ENCODE measurements at places on chromosomes 4 and X.

DNA sequence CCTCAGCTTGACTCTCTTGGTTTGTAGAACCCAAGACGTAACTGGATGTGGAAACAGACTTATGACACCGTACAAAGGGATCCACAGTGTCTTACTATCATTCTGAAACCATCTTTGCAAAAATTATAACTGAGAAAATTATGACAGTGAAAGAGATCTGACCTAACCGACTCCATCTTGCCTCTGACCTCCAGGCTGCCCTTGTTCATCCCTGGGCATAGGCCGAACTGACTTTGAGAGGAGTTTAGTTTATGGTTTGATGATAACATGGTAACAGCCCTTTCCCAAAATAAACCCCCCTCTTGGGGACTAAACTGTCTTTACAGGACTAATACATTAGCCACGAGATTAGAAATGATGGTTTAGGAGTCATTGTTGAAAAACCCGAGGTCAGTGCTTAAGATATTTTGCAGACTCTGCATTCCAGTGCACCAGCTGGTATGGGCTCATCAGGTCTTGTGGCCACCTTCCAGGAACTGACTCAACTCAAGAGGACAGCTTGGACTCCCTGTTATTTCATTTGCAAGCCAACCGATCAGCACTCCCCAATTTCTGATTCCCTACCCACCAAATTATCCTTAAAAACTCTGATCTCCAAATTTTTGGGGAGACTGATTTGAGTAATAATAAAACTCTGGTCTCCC, 49.6 kb downstream of the CASP3 start:
- DNase-seq: peak; percentile 31

DNA sequence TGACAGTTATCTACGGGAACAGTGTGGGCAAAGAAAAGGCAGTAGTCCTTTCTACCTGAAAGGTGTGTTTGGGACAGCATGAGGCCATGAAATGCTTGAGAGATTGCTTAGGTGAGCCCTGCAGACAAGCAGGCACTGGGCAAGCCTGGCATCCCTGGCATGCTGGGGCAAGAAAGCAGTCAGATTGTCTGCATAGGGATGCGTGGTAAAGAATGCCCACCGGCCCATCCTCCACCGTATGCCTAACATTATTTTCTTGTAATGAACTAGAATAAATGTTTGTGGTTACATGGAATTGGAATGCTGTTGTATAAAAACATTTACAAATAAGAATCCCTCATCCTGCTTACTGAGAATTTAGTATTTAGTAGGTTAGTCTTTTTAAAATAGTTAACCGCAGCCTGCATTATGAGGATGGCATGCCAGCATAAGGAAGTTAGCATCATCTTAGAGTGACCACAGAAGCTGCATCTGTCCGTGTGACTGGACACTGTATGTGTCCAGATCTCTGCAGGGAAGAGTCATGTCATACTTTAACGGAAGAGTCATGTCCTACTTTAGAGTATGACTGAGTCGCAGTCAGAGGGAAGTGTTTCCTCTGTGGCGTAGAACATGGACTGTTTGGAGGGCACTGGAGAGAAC, 18.9 kb downstream of the ZBTB49 start:
- DNase-seq: no peak

GRCh38 chr4:186201535-186202230, 10.3 kb downstream of the CYP4V2 start:
- peak; percentile 42 for DNase-seq

- DNase-seq: no peak
Measured at GRCh38 chrX:77622672-77623071, 163.3 kb downstream of the ATRX start.

- DNase-seq: no peak
Measured at GRCh38 chr4:123250843-123251242, 145.8 kb upstream of the SPRY1 start.

GRCh38 chr4:89411539-89412309, 104.1 kb upstream of the GPRIN3 start:
- DNase-seq: no peak

DNA sequence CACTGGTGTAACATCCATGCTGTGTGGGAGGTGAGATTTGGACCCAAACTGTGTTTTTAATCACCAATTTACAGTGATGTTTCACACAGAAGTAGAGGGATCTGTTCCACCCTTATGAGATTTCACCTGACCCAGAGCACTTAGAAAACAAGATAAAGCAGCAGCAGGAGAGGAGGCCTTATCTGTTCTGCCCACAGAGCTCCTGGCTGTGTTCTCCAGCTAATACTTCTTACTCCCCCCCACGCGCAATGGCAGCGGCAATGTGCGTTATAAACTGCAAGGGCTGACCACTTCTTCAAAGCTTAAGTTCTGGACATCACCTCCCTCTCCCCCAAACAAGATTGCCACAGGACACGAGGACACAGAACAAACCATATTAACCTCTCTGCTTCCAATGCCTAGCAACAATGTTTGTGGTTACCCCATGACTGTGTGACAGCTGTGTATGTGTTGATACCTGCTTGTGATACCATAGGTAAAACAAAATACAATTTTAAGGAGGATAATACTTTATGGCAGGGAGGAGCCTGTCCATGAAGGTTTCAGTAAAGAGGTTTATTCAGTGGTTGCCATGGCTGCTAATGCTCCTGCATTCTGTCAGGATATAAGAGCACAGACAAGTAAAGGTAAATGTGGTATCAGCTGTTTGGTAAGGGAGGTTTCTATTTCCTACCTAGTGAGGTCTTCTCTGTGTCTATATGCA, 210.0 kb downstream of the SOWAHB start:
- no peak for DNase-seq

DNA sequence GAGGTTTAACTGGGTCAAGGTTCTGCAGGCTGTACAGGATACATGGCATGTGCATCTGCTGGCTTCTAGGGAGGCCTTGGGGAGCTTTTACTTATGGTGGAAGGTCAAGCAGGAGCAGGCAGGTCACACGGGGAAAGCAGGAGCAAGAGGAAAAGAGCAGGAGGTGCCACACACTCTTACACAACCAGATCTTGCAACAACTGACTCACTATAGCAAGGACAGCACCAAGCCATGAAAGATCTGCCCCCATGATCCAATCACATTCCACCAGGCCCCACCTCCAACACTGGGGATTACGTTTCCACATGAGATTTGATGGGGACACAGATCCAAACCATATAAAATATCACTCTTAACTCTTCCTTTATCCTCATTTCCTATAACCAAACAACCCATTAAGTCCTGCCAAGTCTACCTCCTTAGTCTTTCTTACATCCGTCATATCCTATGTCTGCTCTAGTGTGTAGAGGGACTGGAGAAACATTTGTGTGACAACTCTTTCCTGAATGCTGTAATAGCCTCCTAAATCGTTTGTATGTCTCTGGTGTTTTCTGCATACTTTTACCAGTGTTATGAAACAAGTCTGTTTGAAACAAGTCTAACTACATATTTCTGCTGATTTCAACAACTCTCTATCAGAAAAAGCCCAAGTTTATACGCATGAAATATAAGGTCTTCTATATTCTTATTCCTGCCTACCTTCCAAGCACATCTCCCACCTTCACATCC, 8.3 kb upstream of the RAP2C start:
- no peak for DNase-seq

DNA sequence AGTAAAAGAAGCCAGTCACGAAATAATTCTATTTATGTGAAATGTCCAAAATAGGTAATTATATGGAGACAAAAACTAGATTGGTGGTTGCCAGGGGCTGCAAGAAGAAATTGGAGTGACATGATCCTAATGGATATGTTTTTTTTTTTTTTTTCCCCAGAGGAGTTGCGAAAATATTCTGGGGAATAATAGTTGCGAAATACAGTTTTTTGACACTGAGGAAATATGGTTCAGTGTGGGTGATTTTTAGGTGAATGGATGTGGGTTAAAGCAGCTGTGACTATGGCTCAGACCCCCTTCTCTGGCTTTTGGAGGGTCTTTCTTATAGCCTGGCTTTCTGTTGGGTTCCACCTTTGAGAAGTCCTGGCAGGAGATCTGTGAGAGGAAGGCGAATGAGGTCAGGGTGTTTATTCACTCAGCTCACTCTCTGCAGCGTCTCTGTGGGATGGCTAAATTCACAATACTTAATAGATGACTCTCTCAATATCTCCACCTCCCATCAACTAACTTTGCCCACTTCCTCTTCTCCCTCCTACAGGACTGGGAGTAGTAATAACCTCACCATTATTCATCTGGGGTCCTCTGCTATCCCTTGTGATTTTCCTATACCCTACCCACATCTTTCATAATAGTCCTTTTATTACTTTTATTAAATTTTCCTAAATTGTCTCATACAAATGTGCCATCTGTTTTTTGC, 15.3 kb upstream of the RAB9B start:
- peak; percentile 30 for DNase-seq

DNA sequence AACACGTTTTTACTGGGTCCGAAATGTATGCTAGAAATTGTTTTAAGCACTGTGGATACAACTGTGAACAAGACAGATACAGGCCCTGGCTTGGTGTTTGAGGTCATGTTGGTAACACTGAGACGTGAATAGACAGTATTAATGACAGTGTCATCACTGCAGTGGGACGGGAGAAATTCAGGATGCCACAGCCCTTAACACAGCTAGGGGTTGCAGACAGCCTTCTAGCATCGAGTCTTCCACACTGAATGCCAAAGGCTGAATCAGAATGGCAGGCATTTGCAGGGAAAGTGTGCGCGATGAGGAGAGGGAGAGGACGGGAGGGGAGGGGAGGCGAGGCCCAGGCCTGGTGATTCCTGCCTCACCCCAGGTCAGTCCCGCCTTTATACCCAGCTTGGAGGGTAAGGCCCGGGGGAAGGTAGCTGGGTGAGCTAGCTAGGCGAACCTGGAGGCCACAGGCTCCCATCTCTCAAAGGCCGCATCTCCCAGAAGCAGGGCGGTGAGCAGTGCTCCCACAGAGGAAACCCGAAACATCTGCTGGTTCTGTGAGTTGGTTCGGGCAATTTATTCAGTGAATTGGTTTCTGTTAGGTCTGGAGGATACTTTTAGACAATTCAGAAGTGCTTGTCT, 44.1 kb upstream of the CLDN24 start:
- DNase-seq: no peak

- no peak for DNase-seq
Measured at GRCh38 chrX:122440832-122441231, 743.2 kb upstream of the GRIA3 start.

GRCh38 chr4:32061916-32062315, 1341.7 kb downstream of the PCDH7 start:
- no peak for DNase-seq

DNA sequence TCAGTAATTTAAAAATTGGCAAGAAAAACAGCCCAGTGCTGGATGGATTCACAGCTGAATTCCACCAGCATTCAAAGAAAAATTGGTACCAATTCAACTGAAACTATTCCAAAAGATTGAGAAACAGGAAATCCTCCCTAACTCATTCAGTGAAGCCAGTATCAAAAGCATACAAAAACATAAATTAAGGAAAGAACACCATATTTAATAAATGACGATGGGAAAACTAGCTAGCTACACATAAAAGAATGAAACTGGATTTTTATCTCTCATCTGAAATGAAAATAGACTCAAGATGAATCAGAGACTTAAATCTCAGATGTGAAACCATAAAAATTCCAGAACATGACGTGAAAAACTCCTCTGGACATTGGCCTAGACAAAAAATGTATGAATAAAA, 516.8 kb upstream of the SPANXN1 start:
- no peak for DNase-seq

GRCh38 chr4:101345596-101346350, 1.6 kb downstream of the PPP3CA start:
- peak; percentile 26 for DNase-seq

Data from Daoy (cell line).